ENCODE measurements at places on chromosomes 7 and 10.

GRCh38 chr7:126150278-126150958, 1102.3 kb downstream of the GRM8 start:
- DNase-seq = no peak

- no peak for DNase-seq
Observed at GRCh38 chr10:110035070-110035921, 27.5 kb downstream of the ADD3 start.

DNA sequence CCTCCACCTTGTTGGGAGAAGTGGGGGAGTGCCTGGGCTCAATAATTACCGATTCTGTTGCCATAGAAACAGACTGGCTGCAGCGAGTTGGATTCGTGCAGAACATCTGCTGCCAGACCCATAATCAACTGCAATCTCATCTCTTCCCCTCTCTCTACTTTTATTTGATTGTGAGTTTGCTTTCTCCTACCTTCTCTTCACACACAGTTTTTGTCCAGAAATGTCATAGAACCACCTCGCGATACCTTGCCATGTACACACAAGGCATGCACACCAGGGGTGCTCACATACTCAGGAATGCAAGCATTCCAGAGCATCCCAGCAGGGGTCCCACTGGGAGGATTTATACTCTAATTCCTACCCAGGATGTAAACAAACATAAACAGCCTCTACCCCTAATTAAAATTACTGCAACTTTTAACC, 262.2 kb upstream of the AOAH start:
- no peak for DNase-seq

- no peak for DNase-seq
Observed at GRCh38 chr7:34787586-34787985, 129.6 kb downstream of the NPSR1 start.

GRCh38 chr10:131245475-131246059, 66.0 kb downstream of the TCERG1L start:
- DNase-seq = no peak

DNA sequence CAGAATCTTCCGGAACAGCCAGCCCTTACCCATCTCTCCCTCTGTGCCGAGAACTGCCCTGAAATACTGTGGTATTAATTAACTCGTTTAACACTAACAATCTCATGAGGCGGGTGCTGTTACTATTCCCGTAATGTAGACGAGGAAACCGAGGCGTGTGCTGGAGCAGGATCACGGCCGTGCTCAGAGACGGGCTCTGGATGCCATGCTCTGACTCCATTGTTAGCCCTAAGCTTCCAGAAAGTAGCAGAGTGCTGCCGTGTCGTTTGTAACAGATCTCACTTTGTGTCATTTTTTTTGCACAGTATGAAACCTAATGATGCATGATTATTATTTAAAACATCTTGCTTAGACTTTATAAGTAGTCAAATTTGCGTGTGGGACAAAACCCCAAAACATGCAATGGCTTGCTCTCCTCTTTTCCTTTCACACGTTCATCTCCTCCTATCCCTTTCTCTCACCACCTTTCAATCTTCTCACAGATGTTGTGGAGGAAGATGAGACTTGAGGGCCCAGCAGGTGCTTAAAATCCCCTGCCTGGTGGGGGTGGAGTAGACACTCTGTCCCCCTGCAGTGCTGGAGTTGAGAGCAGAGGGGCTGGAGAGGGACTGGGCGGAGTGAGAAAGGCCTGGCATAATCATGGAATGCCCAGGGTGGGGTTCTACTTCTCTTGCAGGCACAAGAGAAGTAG, 482 bp upstream of the ACTR3C start:
- DNase-seq = peak; percentile 60

GRCh38 chr7:135328053-135328452, 94.4 kb downstream of the STRA8 start:
- DNase-seq = no peak

GRCh38 chr10:33353853-33354252, 19.4 kb upstream of the NRP1 start:
- no peak for DNase-seq

GRCh38 chr7:95546647-95547046, 49.7 kb downstream of the PDK4 start:
- no peak for DNase-seq

DNA sequence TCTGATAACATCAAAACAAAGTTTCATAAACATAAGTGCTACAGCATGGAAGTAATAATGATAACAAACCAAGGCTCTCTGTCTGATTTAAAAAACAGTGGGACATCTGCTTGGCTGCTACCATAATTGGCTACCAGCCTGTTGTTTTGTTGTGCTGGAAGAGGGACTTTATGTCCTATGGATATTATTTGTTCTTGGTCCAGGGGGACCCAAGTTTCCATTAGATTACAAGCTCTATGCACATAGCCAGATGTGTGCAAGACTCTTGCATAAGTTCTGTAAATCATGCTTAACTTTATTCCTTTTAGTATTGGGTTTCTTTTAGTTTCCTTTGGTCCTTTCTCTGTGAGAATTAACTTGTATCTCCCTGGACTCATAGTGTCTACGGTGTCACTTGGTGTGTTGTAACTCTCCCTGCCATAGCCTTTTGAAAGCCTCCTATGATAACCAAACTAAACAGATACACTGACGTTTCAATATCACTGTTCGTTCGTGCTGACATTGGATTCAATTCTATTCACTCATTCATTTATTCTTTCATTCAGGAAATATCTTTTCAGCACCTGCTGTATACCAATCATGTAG, 41.4 kb upstream of the CD36 start:
- no peak for DNase-seq

- no peak for DNase-seq
Observed at GRCh38 chr10:79454259-79454658, 8.8 kb upstream of the ZCCHC24 start.

DNA sequence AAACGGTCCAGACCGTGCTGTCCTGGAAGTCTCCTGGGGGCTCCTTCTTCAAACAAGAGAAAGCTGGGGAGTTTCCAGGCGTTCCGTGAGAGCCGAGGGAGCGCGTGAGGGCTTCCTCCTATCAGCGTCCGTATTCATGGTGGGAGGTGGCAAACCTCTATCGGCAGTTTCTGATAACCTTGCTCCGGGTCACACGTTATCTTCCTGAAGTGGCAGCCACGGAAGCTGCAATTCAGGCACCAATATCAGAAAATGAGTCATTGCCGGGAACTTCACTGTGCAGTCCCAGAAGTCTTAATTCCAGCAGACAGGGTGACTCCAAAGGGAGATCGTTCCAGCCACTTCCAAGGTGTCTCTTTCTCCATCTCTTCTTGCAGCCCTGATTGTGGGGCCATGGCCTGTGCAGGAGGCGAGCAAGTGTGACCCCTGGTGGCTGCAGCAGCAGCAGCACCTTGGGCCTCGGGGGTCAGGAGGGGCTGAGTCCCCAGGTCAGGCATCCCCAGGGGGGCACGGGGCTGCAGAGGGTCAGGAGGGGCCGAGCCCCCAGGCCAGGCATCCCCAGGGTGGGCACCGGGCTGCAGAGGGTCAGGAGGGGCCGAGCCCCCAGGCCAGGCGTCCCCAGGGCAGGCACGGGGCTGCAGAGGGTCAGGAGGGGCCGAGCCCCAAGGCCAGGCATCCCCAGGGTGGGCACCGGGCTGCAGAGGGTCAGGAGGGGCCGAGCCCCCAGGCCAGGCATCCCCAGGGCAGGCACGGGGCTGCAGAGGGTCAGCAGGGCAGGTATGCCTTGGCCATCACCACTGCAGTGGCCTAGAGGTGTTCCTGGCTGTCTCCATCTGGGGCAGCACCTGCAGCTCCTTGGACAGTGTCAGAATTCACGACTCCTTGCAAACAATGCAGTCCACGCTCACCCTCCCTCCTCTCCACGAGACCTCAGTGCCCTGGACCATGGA, 538.7 kb downstream of the DNAJB6 start:
- DNase-seq = peak; percentile 69
